ENCODE measurements at places on chromosomes 6 and 20.

- peak; percentile 91 for DNase-seq
These were observed 17.5 kb downstream of the PTK7 start for GRCh38 chr6:43093436-43094289.

- DNase-seq, result no peak
These were observed 148.9 kb downstream of the CEBPB start for GRCh38 chr20:50339466-50339901.

DNA sequence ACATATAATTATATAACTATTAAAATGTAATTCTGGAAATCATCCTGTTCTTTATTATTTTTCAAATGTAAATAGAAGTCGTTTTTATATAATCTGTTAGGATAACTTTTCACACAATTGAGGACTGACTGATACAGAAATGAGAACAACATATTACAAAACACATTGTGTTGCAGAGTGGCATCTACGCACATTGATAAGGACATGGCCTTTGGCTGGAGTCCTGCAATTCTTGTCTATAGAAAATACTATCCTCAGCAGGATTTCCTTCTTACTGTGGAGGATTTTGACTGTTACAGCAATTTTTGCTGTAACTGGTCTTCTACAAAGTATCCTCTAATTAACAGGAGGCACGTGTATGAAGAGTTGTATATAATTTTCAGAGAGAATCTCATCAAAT is 19.8 kb downstream of the SH3BGRL2 start:
- DNase-seq, result no peak

GRCh38 chr6:31272436-31272835 is 544 bp upstream of the HLA-C start:
- DNase-seq, result no peak

GRCh38 chr6:121205569-121205968 is 128.7 kb downstream of the TBC1D32 start:
- no peak for DNase-seq

- no peak for DNase-seq
These were observed 3.5 kb upstream of the MYT1 start for GRCh38 chr20:64160526-64161355.

- no peak for DNase-seq
These were observed 668.2 kb upstream of the GJE1 start for GRCh38 chr6:141464490-141464889.

GRCh38 chr20:37309936-37310590 is 20.6 kb downstream of the MANBAL start:
- peak; percentile 83 for DNase-seq

- DNase-seq, result no peak
These were observed 24.3 kb downstream of the NTSR1 start for GRCh38 chr20:62732842-62733525.

DNA sequence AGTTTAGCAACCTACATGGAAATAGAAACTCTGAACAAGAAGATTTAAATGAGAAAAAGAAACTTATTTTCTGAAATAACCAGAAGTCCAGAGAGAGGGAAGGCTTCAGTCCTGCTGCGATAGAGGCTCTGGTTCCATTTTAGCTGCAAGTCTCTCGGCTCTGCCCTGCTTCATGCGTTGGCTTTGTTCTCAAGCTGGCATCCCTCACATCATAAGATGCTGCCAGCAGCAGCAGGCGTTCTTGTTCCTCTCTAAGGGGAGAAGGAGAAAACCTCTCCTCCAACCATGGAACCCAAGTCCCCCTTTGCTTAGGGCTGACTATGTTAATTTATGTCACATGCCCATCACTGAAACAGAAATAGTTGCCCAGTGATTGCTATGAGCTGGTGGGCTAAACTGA is 46.4 kb upstream of the PMEPA1 start:
- DNase-seq, result no peak

- peak; percentile 92 for DNase-seq
These were observed 122.8 kb upstream of the COL21A1 start for GRCh38 chr6:56370127-56370540.

DNA sequence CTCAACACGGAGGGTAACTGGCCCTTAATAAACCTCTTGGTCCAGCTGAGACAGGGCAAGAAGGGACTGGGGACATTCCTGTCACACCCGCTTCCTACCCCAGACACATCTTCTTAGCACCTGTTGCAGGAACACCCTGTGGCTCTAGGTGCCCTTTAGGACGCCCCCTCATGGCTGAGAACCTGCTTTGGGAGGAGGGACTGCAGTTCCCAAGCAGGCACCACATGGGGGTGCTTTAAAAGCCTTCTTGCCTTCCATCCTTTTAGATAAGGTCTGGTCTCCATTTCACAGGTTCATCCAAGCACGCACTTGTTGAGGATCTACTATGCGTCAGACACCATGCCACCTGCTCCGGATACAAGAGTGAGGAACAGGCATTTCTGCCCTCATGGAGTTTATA is 26.6 kb downstream of the NSFL1C start:
- no peak for DNase-seq

DNA sequence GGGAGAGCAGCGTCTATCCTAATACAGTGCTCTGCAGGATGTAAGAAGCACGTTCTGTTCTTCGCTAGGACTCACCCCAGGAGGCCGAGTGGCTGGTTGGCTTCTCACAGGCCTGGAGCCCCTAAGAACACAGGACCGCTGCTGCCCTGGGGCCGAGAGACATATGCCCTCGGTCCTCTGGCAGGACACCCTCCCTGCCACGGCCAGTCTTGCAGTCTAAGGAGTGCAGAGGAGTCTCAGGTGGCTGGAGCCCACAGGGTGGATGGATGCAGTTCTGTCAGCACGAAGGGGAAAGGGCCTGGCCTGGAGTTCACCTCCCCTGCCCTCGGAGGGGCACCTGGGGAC is 96.5 kb downstream of the SMOC2 start:
- no peak for DNase-seq

DNA sequence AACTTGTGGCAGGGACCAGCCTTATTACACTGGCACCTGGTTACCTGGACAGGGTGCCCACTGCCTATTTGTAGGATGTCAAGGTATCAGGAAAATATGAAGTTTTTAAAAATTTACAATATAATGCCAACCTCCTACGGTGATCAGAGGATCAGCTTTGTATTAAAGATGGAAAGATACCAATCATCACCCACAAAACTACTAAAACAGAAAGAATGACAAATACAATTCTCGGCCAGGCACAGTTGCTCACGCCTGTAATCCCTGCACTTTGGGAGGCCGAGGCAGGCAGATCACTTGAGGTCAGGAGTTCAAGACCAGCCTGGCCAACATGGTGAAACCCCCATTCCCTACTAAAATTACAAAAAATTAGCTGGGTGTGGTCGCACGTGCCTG is 18.4 kb upstream of the PRND start:
- no peak for DNase-seq

DNA sequence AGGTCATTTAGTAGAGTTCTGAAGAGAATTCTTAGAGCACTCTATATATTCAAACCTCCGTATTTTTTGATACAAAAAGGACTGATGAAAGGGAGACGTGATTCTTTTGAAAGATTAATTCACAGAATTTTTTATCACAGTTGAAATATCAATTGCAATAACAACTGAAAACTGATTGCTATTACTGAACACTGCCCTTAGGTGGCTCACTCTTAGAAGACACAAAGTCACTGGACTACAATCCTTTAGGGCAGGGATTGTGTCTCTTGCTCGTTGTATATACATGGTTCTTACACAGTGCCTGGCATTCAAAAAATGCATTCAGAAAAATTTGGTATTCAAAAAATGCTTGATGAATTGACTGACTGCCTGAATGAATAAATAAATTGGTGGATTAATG is 17.1 kb upstream of the CALHM6 start:
- DNase-seq, result peak; percentile 44

- no peak for DNase-seq
These were observed 43.4 kb downstream of the NHSL1 start for GRCh38 chr6:138455746-138456400.

DNA sequence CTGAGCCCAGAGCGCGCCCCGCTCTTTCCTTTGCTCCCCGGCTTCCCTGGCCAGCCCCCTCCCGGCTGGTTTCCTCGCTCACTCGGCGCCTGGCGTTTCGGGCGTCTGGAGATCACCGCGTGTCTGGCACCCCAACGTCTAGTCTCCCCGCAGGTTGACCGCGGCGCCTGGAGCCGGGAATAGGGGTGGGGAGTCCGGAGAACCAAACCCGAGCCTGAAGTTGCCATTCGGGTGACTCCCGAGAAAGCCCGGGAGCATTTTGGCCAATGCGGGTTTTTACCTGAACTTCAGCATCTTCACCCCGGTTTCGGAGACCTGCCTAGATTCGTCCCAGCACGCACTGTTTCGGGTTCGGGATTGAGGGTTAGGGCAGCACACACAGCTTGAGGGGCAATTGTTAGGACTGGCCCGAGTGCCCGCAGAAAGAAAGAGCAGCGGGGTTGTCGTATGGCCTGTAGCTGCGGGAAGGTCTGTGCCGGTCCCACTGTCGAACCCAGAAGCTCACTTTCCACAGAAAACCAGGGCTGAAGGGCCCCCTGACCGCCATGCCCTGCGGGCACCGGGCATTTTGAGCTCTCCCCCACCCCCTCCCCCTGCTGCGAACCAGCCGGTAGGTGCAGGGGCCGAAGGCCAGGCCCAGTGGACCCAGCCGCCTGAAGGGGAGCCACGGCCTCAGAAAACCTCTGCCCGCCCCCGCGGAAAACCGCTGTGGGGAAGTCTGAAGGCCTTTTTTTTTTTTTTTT is 2.1 kb downstream of the FOXP4 start:
- no peak for DNase-seq

- no peak for DNase-seq
These were observed 1.9 kb upstream of the AFDN start for GRCh38 chr6:167824591-167825331.

DNA sequence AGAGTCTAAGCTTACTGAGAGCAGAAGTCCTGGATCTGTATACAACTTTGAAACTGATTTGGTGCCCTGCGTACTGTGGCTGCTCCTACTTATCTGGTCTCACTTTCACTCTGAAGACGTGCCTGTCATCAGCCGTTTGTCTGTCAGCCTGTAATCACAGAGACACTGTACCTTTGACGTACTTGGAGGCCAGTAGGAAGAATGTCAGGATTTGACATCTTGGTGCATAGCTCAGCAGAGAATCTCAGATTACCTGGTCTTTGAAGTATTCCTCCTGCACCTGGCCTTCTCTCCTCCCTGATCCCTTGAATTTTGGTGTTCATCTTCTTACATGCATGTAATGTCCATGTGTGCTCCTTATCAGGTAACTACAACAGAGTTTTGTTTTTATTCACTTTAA is 37.7 kb downstream of the DSE start:
- DNase-seq, result no peak

- no peak for DNase-seq
These were observed 61.7 kb downstream of the METTL24 start for GRCh38 chr6:110296241-110297025.

DNA sequence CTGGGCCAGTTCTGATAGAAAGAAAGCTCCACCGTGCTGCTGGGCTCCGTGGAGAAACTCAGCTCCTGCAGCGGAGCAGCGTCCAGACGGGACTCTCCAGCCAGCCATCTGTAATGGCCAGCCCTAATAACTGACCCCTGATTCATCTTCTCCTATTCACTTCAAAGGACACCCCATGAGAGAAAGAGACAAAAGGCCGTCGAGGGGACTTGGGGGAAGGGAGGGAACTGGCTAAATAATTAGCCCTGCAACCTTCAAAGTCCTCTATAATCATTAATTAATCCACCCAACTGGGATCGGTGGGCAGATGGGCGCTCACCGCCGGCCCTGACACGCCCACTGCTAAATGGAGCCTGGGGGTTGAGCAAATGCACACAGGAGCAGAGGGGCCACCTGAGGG is 512.4 kb downstream of the CD83 start:
- DNase-seq, result no peak

- DNase-seq, result peak; percentile 71
These were observed 198.6 kb downstream of the DTNBP1 start for GRCh38 chr6:15464211-15464725.

DNA sequence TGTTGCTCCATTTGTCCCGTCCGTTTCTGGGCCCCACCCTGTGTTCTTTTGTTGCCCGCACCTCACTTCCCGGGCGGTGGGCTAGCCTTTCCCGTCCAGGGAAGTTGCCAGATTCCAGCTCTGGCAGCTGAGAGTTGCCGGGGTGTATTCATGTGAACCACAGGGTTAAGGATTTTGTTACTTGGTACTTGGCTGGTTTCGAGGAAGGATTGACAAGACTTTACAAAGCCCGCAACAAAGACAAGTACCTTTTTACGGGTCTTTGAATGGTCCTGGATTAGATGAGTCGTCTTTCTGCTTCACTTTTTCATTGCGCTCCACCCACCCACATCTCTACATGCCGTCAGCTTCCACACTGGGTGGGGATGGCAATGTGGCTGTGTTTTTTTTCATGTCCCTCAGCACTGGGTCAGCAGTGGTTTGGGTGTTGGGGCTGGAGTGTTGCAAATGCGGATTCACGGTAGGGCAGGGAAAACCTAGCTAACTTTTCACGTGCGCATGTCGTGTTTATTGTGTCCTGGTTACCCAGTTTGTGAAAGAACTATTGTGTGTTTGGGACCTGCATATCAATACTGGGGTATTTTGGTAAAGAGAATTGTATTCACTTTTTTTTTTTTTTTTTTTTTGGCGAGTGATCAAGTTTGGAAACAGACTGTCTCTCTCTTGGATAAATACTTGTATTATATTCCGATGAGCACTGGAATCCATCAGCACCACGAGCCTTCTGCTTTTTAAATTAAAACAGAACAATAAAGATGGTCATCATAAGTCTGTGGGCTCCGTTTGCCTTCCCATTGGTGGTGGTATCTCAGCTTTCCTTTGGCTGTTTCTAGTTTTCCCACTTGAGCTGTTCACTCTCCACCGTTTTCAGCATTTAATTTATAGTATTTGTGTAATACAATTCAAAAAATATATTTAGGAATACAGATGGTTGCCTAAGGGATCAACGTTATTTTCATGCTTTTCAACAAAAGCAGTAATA is 1.2 kb downstream of the DUSP22 start:
- DNase-seq, result no peak

DNA sequence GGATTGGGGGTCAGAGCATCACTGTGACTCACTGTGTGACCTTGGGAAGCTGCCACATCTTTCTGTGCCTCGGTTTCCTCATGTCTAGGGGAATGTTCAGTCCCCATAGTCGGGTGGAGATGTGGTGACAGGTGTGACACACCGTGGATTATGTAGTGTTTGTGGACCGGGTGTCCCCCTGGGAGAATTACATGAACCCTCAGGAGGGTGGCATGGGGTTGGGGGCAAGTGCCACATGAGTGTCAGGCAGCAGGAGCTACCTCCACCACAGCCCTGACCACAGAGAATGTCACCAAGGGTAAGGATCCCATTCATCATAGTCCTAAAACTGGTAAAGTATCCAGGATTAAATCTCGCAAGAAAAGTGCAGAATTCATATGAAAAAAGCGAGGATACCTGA is 23.2 kb downstream of the SUN5 start:
- no peak for DNase-seq

GRCh38 chr20:9019833-9020232 is 49.1 kb upstream of the PLCB4 start:
- no peak for DNase-seq

GRCh38 chr6:117481278-117481925 is 1.1 kb upstream of the DCBLD1 start:
- no peak for DNase-seq

- no peak for DNase-seq
These were observed 258.3 kb downstream of the DOK5 start for GRCh38 chr20:54733687-54734086.

DNA sequence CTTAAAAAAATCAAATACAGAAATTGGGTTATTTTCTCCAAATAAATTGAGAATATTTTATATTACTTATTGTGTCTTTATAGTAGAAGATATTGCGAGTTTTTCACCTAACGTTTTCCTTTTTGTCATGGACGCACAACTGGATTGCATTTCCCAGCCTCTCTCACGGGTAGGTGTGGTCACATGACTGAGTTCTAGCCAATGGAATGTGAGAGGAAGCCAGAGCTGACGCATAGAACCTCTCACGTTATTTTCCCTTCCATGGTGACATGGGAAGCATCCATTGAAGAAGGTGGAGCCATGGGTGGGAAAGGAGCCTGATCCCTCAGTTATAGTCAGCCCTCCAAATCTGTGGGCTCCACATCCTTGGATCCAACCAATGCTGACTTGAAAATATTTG is 155.9 kb upstream of the UST start:
- no peak for DNase-seq
